H7 (cell line): ENCODE measurements at places on chromosomes 4 and X. TPM values are rescaled to one million over a fixed set of nuclear protein-coding genes. Genes with fewer than 3 reads are reported as not detected.
A peak's percentile ranks its signal among the peaks of the same experiment; 100 is the strongest.

Gene TMEM164
- 22.9 and 36.0 TPM in 2 replicates for total RNA-seq

Gene TRIM60
- not detected in 2 replicates for total RNA-seq

Gene EDA
- 8.1 and 8.6 TPM in 2 replicates for total RNA-seq

Gene GLOD5
- not detected in 2 replicates for total RNA-seq

Gene CCDC149
- 1.4 and 1.7 TPM in 2 replicates for total RNA-seq

Gene HTN3
- not detected in 2 replicates for total RNA-seq

Gene MAGEC3
- not detected in 2 replicates for total RNA-seq

Gene TRO
- 49.8 and 53.7 TPM in 2 replicates for total RNA-seq

Gene CENPI
- total RNA-seq, result 21.0 and 25.0 TPM in 2 replicates

Gene PNMA6A
- total RNA-seq, result 7.5 and 9.8 TPM in 2 replicates

Gene CENPC
- total RNA-seq, result 9.7 and 16.9 TPM in 2 replicates

Gene DCX
- 1.4 and 2.1 TPM in 2 replicates for total RNA-seq

Gene DAPP1
- not detected in 2 replicates for total RNA-seq

Gene USP51
- total RNA-seq, result 6.6 and 6.7 TPM in 2 replicates

Gene PABPC4L
- 3.7 and 4.7 TPM in 2 replicates for total RNA-seq

Gene VCX3B
- total RNA-seq, result not detected in 2 replicates

DNA sequence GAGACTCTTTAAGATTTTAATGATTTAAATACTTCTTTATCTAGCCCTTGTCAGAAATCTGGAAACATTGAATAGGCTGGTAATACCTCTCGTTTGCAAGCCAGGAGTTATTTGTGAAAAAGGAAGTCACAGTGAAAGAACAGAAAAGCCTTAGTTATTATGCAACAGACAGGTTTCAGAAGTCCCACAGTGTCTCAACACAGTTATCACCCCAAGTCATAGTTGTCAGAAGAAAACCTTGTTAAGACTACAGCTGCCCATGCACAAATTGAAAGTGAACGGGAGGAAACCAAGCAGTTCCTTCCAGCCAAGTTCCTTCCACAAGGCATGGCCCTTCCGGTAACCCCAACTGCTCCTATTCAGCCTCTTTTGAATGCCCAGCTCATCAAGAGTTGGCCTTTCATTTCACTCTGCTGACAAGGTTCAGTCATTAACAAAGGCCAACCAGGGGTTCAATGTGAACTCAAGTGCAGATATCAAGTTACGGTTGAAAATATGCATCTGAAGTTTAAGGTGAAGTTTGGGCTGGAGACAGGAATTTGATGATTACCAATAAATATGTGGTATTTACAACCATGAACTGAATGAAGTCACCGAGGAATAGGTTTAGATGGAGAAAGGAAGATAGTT lies 15.6 kb downstream of the ALPK1 start:
- DNase-seq, result no peak

DNA sequence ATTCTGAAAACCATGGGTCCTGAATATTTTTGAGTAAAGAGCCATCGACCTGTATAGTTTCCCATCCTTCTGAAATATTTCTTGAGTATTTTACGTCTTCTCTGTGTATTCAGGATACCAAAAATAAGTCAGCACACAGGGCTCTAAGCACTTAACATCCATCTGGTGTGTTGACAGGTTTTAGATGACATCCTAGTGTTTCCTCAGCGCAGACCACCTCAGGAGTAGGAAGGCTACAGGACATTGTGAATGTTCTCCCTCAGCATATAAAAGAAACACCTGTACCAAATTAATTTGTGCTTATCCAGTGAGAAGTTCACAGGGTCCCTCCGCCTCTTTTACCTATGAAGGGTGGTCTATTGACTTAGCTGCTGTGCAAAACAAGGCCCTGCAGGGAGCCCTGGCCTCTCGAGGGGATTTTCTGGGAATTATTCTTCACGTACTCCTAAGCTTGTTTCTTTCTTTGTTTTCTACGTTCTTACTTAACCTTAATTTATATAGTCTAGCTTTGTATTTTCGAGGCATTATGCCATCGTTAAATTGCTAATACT lies 241.8 kb downstream of the FBXO8 start:
- peak; percentile 16 for DNase-seq

DNA sequence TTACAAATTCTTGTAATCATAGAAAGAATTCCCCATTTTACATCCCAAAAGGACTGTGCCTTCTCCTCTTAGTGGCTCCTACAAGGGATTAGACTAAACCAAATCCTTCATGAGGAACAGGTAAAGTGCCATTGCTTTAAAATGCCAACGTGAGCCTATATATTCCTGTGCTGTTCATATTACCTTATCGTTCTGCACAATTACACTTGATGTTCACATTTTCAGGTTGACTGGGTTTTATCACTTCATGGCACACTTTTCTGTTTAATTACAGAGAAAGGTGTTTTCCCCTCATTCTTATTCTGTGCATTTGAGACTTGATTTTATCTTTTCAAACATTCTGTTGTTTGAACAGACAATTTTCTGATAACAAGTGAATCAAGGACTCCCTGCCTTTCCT lies 645.6 kb upstream of the FTHL17 start:
- DNase-seq, result no peak

GRCh38 chr4:186134257-186134656 lies 29.8 kb downstream of the FAM149A start:
- no peak for DNase-seq

- peak; percentile 22 for DNase-seq
Measured at GRCh38 chrX:10676235-10676957, 56.0 kb upstream of the MID1 start.

DNA sequence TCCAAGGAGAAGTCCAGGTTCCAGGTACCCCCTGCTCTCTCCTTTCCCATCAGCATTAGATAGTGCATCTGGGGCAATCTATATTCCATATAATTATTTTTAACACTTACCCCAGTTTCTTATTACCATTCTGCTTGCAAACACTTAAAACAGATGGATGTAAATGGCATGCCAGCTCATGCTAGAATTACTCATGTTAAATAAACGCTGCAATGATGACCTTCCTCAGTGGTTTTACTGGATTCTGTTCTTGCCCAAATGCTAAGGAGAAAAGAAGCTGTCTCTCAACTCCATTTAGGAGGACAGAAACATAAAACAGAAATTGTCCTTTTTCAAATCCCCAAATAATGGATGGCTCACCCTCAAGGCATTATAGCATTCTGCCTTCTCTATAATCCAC lies 161.1 kb downstream of the NLGN4X start:
- no peak for DNase-seq

GRCh38 chr4:150212485-150212884 lies 134.2 kb downstream of the DCLK2 start:
- no peak for DNase-seq

DNA sequence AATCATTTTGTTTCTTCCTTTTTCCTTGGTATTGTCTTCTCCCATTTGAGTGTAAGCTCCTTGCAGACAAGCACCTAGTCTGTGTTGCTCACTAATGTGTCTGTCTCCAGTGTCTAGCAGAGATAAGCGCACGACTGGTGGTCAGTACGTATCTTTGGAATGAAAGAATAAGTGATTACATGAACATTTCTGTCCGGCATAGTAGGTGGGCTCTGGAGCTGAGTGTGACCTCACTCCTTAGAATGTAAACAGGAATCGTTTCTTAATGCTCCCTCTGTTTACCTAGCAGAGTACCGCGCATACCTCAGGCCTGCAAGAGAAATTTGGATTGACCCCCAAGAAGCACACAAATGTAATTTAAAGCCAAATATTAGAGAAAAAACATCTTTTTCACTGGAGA lies 235.4 kb downstream of the MAML3 start:
- DNase-seq, result no peak

GRCh38 chr4:113114884-113115283 lies 65.4 kb downstream of the ANK2 start:
- no peak for DNase-seq

GRCh38 chr4:825971-826330 lies at the start of gene CPLX1:
Gene CPLX1 (minus strand): TSS chr4:826129. CDS start chr4:824522, 1,607 bp downstream.
- peak; percentile 96 for DNase-seq

DNA sequence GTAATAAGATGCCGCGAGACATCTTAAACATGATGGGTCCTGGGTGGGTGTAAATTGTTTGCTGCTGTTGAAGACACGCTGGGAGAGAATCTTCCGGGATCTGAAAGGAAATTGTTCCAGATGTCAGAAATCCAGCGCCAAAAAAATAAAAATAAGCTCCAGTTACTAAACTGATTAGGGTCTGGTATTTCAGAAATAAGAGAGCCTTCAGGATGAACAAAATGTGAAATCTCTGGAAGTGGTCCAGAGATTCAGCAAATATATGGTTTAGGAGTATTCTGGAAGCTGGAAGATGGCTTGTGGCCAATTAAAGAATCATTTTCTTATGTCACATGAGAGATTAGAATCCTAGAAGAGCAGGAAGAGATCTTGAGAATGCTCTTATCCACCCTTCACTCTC lies 75.8 kb upstream of the NHS start:
- DNase-seq, result no peak

DNA sequence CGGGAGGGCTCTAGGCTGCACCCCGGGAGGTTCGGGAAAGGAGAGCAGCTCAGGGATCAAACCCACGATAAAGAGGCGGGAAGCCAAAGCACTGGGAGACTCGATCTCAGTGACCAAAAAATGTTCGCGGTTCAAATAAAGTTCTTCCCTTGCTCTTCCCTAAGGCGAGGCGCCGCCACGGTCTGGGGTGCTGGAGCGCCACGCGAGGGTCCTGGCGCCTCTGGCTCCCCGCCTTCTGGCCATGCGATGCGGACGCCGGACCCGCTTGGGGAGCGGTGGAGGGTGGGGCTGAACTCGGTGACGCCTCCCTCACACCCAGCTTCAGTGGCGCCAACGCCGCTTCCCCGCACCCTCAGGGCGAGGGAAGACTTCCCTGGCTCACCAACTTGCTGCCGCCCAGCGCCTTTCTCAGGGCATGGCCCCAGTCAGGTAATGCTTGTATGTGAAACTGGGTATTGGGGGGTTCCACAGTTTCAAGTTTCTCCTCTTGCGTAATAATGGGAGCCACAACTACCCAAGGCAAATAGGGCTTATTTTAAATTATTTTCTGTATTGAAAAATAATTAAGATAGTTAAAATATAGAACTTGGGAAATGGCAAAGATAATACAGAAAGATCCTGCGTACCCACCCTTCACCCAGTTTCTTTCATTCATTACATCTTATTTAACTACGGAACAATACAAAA lies at the start of gene QRFPR:
TSS of gene QRFPR (minus strand) at position 243 of the 687 bp plus-strand sequence. CDS start 371 bp downstream, outside the sequence.
- DNase-seq, result peak; percentile 72

DNA sequence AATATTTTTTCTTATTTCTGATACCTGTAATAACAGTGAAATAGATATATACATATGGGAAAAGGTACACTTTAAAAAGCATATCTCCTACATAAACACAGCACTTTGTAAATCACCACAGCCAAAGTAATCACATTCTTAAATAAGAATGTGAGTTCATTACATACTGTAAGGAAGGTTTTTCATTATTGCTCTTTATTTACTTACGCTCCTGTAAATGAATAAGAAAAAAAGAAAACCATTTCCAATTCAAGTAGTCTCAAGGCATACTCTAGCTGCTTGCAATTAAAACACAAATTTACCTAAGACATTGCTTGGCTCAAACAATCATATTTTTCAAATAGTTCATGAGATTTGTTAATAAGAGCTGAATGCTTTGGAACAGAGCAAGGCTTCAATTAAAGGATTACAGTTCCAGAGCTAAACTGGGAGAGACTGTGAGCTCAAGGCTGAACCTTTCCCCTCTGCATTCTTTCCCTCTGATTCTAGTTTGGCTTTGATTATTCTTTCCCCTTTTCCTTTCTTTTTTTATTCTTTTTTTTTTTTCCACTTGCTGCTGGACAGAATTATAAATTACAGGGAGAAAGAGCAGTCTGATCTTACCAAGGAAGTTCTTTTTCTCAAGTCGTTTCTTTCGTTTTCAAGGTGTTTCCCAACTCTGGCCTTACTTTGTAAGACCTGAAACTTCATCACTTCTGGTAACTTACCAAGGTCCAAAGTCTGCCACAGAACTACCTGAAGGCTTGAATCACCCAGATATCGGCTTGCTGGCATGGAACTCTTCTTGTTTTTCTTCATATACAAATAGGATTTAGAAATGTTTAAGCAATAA lies 278.3 kb downstream of the INPP4B start:
- no peak for DNase-seq

DNA sequence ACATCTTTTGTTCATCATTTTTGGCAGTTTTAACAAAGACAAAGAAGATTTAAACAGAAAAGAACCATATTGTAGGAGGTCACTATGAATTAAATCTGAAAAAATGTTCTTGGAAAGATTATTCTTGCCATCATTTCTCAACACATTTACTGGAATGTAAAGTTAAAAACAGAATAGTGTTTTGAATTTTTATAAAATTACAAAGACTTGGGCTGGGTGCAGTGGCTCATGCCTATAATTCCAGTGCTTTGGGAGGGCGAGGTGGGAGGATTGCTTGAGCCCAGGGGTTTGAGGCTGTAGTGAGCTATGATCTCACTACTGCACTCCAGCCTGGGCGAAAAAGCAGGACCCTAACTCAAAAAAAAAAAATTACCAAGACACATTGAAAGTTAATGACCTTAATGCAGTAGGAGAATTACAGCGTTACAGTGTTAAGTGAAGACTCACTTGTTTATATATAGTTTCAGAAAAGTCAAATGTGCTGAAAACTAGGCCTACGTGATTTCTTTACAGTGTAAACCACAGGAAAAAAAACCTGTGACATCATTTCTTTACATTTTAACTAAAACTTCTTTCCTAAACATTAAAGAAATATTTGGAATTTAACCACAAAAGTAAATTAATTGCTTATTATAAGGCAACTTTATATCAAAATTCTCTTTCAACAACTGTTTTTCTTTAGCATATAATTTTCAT lies 7.9 kb downstream of the FAM13A start:
- DNase-seq, result no peak

DNA sequence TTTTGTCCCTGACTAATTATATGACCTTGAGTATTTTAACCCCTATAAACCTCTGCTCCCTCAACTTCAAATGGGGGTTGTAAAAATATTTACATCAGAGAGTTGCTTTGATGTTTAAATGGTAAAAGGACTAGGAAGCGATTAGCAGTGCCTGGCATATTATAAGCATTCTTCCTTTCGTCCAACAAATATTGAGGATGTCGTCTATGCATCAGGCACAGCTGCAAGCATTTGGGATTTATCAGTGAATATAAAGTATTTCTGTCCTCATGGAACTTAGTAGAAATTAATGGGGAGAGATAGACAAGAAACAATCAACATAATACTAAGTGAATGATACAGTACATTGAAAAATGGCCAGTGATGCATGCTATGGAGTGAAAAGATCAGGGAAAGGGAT lies 115.5 kb upstream of the EDNRA start:
- DNase-seq, result no peak

GRCh38 chr4:87451537-87451936 lies 29.2 kb downstream of the NUDT9 start:
- DNase-seq, result no peak

DNA sequence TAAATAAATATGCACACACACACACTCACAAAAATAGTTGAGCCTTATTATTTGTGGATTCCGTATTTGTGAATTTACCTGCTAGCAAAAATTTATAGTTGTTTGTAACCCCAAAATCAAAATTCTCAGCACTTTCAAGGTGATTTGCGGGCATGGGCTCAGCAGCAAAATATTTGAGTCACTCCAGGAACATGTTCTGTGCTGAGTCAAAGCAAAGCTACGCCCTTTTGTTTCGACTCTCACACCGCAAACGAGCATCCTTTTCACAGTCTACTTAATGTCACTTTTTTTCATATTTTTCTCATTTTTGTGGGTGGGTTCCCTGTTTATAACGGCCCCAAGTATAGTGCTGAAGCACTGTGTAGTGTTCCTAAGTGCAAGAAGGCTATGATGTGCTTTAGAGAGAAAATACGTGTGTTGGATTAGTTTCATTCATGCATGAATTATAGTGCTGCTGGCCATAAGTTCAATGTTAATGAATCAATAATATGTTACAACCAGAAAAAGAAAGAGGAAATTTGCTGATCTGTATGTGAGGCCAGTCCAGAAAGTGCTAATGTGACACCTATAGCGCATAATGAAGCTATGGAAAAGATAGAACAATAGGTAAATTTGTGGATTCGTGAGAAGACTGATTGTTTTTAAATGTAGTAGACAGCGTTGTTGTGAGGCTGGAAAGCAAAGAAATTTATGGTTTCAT lies 723.2 kb upstream of the AGA start:
- DNase-seq, result no peak
